ENCODE measurements at places on chromosomes 1 and 21.
A peak's percentile ranks its signal among the peaks of the same experiment; 100 is the strongest.

GRCh38 chr1:215766521-215766920 lies 199.4 kb downstream of the KCTD3 start:
- DNase-seq = no peak

DNA sequence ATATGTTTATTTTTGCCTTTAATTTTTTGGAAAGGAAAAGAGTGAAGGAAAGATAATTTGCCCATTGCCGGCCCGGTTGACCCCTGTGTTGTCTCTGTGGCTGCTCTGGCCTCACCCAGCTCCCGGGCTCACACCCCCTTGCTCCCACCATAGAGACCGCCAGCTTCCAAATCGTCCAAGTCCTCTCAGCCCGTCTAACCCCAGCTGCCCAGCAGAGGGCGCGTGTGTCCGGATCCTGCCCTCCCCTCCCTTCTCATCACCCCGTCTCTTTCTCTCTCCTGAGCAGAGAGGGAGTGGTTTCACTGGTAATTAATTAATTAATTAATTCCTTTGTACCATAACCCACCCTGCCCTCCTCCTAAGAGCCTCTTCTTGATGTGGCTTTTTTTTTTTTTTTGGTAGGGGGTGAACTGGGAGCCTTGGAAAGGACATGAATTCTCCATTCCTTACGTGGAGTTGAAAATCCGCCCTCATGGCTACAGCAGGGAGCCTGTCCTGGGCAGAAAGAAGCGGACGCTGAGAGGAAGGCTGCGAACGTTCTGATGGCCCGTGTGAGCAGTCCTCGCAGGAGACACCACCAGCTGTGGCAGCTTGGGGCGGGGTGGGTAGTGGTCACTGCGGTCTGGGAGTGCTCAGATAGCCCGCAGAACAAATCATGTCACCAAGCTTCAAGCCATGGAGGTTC lies 45.9 kb downstream of the KIAA0040 start:
- DNase-seq = peak; percentile 82

- no peak for DNase-seq
Observed at GRCh38 chr1:110515041-110515440, 3.9 kb downstream of the KCNA10 start.

GRCh38 chr1:145692785-145693443 lies 14.3 kb downstream of the PDZK1 start:
- no peak for DNase-seq

DNA sequence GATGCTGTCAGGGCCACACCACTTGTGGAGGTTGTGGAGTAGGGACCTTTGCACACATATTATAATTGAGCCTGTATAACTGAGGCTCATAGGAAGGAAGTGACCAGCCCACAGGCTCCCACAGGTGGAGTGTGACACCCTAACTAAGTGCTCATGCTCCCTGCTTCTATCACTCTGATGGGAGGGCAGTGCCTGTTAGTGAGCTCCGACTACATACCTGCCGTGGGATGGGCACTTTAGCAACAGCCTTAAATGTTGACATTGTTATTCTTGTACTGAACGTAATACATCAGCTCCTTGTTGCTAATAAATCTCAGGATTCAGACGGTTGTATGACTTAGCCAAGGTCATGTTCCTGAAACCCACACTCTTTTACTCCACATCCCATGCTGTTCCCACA lies 58.0 kb downstream of the BEND5 start:
- DNase-seq = no peak

- no peak for DNase-seq
Observed at GRCh38 chr1:76352741-76353435, 278.3 kb downstream of the ST6GALNAC3 start.

DNA sequence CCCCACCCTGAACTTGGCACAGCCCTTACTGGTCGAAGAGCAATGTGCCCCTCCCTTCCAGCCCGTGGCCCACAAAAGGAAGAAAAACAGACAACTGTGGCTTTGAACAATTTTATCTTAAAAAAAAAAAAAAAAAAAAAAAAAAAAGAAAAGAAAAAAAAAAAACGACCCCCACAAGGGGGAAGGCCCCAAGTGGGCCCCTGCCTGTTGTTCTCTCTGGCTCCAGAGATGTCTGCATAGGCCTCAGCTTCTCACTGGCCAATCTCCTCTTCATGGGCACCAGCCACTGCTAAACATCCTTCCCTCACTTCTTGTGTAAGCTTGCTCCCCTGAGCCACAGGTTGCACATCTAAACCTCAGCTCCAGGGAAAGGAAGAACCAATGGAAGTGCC lies 386 bp upstream of the TSTD1 start:
- no peak for DNase-seq

- DNase-seq = no peak
Observed at GRCh38 chr1:81437649-81438048, 363.1 kb upstream of the ADGRL2 start.

DNA sequence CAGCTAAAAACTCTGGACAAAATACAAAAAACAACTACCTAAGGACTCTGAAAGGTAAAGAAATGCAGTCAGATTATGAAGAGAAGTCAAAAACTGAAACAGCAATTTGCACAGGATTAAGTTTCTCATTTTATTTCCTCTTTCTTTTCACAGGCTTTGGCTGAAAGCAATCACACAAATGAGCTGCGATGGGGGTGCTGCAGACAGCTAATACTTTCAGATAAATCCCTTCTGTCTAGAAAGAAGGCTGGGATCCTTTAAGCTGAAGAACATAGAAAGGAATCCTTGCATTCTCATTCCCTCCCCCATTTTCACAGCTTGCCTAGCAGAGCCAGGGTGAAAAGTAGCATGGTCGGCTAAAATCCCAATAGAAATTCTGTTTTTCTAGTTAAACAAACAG lies 32.0 kb upstream of the PRDX6 start:
- DNase-seq = no peak

- no peak for DNase-seq
Observed at GRCh38 chr1:153262462-153263157, 3.1 kb downstream of the LORICRIN start.

DNA sequence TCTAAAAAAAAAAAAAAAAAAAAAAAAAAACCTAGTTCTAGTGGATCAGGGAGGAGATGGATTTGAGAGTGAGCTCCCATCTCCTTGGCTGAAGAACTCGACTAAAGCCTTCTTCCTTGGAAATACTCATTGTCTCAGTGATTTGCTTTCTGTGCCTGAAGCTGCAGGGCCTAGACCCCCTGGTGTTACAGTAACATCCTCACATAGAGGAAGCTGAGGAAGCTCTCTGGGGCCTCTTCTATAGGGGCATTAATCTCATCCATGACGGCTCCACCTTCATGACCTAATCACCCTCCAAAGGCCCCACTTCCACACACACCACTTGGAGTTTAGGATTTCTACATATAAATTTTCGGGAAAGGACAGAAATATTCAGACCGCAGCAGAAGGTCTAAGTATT lies 95.9 kb upstream of the ETS2 start:
- no peak for DNase-seq

DNA sequence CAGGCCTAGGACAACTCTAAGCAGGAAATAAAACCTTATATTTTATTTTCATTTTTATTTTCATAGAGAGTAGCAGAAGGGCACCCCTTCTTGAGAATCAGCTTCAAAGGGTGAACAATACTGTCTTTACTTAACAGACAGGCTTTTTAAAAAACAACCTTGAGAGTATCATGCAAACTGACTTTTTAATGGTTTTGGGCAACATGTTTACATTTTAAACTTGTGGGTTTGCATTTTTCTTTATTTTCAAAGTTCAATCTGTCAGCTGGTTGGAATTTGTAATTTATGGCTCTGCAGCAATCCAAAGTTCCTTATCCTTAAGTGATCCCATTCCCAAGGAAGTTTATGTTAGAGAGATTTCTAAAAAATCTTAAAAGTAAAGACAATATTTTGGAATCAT lies 392.3 kb upstream of the ADAMTS5 start:
- no peak for DNase-seq

GRCh38 chr1:30778154-30778978 lies 20.8 kb upstream of the LAPTM5 start:
- DNase-seq = peak; percentile 61

DNA sequence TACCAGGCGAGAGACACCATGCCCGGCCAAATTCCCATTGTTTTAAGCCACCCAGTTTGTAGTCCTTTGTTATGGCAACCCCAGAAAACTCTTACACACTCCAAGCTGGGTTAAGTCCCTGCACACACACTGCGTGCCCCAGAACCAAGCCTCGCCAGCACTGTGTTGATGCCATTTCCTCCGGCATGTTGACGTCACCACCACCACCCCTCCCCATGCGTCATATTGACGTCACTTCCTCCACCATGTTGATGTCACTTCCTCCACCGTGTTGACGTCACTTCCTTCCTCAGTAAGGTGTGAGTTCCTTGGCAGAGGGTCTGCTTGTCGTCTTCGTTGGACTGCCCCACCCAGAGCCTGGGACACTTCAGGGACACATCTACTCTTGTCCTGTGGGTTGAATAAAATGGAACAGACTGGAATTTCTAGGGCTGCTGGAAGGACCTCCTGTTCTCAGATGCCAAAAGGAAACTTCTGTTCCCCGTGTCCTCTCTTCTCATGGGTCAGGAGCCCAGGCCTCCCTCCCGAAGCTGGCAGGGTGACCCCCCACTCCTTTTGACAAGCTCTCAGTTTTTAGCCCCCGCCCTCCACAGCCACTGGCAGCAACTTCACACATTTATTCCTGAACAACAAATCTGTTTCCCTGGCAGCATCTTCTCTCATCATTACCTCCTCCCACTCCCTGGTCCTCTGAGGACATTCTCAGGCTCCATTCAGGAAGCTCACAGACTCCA lies 643.3 kb downstream of the NPHP4 start:
- no peak for DNase-seq

DNA sequence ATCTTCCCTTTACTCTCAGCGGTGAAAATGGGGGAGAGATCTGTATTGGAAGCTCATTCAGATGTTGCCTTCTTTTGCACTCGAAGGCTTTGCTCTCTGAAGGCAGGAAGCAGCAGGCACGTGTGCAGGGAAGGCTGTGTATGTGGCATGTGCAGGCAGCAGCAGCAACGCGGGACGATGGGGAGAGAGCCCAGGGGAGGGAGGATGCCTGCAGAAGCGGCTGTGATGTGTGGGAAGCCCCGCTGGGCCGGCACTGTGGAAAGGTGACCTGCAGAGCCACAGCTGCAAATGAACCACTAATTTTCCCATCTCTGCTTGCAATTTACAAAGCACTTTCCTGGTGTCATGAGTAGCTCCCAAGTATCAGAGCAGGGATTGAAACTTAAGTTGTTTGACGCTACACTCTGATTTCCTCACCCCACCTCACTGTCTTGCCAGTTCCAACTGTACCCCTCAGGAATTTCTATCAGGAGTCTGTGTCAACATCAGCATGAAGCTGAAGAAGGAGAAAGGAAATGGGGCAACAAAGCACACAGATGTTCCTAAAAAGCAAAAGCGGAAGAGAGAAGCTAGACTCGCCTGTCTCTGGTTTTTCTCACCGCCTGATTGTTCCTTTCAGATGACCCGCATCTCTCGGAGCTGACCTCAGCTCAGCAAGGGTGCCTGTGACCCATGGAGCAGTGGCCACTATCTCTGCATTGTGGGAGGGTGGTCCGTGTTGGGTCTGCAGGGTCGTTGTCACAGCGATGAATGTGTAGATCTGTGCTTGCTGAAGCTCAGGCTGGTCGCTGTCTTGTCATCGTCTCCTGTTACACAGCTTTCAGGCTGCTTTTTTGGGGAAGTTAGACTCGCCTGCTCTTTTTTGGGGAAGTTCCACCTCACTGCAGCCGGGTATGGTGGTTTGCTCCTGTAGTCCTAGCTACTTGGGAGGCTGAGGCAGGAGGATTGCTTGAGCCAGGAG lies 156.1 kb downstream of the KIF26B start:
- DNase-seq = no peak

- no peak for DNase-seq
Observed at GRCh38 chr1:15153184-15153841, at the start of gene TMEM51. Gene TMEM51, plus strand, starts transcription at chr1:15153747. Its CDS starts 61,341 bp downstream, at chr1:15215088.

GRCh38 chr1:203306965-203307541 lies 1.7 kb downstream of the BTG2 start:
- peak; percentile 62 for DNase-seq

DNA sequence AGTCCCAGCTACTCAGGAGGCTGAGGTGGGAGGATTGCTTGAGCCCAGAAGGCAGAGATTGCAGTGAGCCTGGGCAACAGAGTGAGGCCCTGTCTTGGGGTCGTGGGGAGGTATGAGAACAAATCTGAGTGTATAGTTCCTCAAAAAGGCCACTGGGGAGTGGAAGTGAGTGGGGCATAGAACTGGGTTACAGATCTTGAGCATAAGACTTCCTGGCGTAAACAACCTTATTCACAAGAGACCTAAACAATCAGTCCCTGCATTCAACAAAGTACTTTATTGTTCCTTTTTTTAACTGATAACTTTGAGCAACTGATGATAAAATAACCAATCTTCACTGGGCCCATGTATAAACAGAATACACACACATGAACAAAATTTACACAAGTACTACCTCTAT lies 72.7 kb upstream of the MUTYH start:
- DNase-seq = no peak

GRCh38 chr1:29290414-29290985 lies 54.2 kb downstream of the PTPRU start:
- DNase-seq = no peak

- no peak for DNase-seq
Observed at GRCh38 chr1:219774386-219774785, 154.0 kb downstream of the SLC30A10 start.

DNA sequence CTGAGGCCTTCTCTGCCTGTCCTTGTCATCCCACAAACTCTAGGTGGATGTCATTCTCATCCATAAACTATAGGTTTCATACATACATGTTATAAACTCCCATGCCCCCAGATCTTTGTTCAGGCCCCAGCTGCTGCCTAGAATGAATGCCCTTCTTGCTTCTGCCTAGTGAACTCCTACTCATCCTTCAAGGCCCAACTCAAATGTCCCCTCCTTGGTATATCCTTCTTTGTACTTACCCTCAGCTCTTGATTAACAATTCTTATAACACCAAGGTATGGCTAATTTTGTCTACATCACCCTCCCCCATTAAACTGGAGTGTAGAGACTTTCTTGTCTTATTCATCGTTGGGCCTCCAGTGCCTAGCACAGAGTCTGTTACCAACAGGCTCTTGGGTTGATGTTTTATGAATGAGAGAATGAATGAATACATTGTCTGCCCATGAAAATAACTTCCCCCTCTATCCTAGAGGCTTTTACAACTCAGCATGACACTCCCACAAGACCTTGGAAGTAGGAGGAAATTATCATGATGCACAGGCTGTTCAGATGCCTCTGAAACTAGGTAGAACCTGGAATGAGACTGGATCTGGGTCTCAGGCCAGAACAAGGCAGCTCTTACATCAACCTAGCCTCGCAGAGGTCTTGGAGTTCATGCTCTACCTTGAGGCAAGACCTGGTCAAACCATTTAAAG lies 26.9 kb downstream of the EPHB2 start:
- no peak for DNase-seq

DNA sequence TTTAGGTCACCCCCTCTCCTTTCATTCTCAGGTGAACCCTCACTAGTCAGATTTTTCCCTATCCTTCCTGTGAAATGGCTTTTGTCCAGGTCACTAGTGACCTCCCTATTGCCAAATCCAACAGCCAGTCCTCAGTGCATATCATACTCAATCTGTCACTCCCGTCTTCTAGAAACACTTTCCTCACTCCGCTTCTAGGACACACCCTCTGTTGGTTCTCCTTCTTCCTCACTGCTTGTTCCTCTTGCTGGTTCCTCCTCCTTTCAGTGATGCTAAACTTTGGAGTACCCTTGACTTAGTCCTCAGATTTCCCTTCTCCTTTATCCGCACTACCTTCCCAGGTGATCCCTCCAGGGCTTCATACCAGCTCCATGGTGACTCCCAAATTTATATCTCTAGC lies 94.3 kb downstream of the RNF220 start:
- no peak for DNase-seq

GRCh38 chr1:211920602-211921226 lies 90.2 kb upstream of the LPGAT1 start:
- DNase-seq = no peak
